ENCODE measurements at places on chromosomes 6 and 20. TPM values are rescaled to one million over a fixed set of nuclear protein-coding genes. Genes with fewer than 3 reads are reported as not detected.

CLDN20 gene
- not detected for total RNA-seq

TCF21 gene
- total RNA-seq = not detected

HLA-DQA1 gene
- not detected for total RNA-seq

RSPO3 gene
- total RNA-seq = 0.62 TPM

TNF gene
- not detected for total RNA-seq

MRAP2 gene
- 7.0 TPM for total RNA-seq

- peak; percentile 98 for DNase-seq
These were observed at the start of gene LTV1 for GRCh38 chr6:143842902-143843676. TSS of gene LTV1 (plus strand) at chr6:143843338. CDS start at chr6:143843478, 140 bp downstream.

DNA sequence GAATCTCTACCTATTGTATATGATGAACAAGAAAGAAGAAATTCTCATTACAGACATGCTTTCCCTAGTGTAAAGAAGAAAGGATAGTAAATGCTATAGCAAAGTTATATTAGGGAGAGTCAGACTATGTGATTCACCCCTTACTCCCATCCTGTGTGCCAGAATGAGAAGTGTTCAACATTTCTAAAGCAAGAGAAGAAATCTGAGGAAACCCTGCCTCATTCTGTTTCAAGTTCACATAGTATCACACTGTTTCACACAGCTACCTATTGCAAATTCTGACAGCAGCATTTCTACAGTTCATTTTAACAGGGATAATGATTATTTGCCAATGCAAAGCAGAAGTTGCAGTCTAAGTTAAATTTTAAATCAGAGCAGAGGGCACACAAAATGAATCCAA, 267.2 kb upstream of the TCF21 start:
- no peak for DNase-seq

DNA sequence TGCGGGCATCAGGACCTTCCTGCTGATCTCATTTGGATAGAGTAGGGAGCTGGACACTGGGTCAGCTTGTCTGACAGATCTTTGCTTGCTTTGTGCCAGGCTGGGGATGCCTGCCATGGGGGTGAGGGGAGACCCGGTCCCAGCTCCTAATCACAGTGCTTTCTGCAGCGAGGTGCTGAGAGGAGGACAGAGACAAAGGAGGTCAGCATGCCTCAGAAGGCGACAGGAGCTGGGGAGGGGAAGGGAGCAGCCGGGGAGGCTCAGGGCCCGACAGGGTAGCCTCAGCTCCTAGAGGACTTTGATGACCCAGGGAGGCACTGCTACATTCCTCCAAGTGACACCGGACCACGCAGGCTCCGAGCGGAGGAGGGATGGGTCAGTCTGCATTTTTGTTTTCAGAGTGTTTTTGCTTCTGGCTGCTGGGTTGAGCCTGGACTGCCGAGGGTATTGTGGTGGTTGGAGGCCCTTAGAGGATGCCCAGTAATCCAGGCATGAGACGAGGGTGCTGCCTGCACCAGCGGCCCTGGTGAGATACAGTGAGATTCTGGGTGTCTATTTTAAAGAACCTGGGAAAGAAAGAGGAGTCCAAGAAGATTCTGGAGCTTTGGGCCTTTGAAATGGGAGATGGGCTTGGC, 7.8 kb downstream of the RBM38 start:
- DNase-seq = no peak

DNA sequence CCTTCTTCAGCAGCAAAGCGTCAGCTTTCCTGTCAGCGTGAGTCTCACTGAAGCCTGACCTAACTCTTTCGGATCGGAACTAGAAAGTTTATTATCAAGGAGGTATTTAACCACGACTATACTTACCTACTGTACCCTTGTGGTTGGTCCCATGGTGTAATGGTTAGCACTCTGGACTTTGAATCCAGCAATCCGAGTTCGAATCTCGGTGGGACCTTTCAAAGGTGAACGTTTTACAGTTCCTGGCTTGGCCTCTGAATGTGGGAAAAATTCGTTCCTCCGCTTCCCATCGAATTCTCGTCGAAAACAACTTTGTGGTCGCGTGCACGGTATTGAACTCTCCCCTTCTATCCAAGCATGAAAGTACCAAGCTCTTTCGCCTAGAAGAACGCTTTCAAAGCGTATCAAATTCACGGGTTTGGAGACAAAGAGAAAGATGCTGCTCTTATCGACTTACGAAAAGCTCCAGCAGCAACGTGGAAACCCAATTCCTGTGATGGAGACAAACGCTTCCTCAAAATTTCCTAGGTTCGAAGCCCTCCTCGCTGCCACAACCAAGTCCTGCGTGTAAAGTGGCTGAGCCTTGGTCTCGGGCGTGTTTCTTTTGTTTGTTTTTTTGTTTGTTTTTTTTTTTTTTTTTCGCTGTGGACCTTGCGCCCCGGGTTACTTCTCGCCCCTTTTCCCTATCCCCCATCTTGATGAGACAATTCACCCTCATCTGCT, 63.7 kb downstream of the GPX5 start:
- DNase-seq = peak; percentile 68

- no peak for DNase-seq
These were observed 6.5 kb downstream of the COL11A2 start for GRCh38 chr6:33185654-33186187.

DNA sequence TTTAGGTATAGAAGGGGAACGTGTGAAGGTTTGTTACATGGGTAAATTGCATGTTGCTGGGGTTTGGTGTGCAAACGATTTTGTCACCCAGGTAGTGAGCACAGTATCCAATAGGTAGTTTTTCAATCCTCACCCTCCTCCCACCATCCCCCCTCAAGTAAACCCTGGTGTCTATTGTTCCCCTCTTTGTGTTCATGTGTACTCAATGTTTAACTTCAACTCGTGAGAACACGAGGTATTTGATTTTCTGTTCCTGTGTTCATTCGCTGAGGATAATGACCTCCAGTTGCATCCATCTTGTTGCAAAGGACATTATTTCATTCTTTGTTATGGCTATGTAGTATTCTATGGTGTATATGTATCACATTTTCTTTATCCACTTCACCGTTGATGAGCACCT, 11.6 kb upstream of the VNN1 start:
- DNase-seq = no peak

- peak; percentile 24 for DNase-seq
These were observed 13.3 kb downstream of the DUSP22 start for GRCh38 chr6:305371-306206.

DNA sequence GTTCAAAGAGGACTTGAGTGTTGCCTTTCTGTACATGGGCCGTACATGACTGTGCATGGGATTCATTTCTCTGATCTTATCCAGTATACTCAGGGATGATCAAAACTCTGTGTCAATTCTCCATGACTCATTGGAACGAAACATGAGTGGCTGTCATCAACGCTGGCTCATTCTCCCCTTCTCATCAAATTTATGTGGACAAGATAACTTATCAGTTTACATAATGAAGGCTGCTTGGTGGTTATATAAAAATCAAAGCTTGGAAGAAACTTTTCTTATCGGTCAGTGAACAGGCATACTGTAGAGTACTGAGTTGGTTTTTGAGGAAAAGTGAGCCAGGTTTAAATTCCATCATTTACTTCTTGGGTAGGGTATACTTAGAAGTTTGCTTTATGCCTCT, 24.9 kb downstream of the CRISP1 start:
- no peak for DNase-seq

- no peak for DNase-seq
These were observed 17.8 kb upstream of the MYT1 start for GRCh38 chr20:64146301-64146935.

DNA sequence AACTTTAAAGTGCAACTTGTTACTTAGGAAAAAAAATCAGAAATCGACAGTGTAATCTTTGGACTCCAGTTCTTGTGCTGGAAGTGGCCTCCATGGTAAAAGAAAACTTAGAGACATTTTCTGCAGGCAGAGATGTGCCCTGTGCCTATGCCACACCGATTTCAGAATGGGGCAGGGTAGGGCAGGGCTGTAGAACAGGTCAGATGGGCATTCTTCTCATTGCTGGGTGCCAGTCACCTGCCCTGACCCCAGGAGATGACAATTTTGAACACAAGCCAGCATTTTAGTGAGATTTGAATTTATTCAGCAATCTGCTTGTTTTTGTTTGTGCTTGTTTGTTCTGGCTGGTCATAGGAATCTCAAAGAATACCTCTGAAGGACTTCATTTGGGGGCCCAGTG, 63.3 kb downstream of the SASH1 start:
- DNase-seq = no peak

GRCh38 chr6:52741872-52742271, 21.4 kb downstream of the GSTA2 start:
- DNase-seq = peak; percentile 62

DNA sequence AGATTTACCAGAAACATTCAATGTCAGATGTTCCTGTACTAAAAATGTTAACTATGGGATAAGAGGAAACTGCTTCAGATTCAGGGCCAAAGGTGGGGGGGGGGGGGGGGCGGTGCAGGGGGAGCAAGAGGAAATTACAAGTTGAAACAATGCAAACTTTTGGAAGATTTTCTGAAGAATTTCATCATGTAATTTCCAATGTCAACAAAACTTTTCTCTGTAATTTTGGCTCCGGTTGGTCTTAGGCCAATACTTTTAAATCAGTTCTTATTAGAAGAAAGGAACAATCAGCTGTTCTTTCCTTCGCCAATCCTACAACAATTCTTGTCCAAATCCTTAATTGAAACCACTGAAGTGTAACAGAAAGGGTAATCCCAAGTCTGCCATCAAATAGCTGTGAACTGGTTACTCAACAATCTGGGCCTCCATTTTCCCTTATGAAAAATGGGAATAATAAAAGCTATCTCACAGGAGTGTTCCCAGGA, 13.1 kb downstream of the UQCC1 start:
- DNase-seq = peak; percentile 13

Data from myocyte (in vitro differentiated cells).